ENCODE measurements at places on chromosomes 3 and 15.

- DNase-seq: no peak
These were observed 6.6 kb upstream of the CD47 start for GRCh38 chr3:108097322-108098002.

DNA sequence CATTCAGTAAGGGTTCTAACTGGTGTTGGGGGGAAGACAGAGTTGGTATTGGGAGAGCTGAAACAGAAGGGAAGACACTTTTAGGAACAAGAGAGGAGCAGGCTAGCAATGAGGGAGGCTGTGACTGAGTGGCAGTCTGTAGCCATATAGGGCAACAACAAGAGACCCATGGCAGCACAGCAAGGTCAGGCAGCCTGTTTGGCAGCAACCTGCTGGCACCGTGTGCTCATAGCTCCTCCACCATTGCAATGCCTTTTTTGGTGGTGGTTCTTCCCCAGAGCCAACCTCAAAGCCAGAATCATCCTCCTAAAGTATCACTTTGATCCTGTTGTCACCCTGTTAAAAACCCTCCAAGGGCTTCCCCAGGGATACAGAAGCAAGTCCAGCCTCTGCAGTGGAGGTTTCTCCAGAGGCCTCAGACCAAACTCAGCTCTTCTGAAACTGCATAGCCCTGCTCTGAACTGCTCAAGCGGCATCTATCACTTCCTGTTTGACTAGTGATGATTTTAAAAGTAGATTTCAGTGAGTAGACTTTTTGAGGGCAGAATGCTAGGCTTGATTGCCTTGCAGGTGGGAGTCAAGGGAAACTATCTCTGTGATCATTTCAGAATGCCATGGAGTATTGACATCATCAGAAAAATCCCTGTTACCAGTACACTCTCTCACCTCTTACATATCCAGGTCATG lies 176.9 kb downstream of the STAC start:
- DNase-seq: no peak

DNA sequence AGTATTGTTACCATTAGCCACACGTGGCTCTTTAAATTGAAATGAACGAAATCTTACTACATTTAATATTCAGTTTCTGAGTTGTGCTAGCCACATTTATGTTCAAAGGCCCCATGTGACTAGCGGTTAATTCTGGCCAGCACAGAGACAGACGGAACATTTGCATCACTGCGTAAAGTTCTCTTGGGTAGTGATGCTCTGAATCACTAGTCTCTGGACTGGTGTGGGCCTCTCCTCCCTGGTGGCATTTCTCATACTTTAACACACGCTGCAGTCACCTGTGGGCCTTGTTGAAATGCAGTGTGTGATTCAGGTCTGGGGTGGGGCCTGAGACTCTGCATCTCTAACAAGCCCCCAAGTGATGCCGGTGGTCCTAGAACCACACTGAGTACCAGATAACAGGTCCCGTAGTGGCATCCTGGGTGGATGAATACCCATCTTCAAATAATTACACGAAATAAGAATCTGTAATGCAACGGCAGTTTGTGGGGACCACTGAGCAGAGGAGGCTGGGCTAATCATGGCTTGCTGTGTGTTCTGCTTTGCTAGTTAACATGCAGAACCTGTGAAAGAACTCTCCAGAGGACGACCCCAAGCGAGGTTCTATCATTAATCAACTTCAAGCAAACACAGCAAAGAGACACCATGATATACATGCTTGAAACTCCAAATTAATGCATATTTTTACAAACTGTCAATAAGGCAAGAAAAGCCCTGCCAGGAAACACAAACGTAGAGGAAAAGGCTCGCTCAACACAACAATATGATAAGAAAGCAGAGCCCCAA lies 623.8 kb downstream of the FOXP1 start:
- DNase-seq: no peak

DNA sequence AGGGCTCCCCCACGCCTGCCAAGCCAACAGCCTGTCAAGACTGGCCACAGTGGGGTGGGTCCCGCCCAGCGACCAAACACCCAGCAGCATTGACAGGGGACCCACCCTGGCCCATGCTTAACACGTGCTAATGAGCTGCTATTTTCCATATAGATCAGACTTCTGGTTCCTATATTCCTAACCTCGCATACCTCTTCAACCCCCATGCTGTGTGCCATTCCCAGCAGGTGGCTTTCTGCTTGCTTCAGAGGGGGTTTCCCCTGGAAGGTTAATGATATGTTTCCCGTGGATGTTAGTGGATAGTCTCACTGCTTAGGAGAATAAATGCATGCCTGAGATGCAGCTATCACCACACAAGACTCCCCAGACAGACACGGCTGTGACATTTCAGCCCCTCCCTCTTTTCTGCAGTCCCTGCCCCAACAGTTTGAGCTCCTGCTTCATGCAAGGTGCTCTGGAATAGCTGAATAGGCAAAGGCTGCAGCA lies 37.9 kb upstream of the MGLL start:
- DNase-seq: no peak

DNA sequence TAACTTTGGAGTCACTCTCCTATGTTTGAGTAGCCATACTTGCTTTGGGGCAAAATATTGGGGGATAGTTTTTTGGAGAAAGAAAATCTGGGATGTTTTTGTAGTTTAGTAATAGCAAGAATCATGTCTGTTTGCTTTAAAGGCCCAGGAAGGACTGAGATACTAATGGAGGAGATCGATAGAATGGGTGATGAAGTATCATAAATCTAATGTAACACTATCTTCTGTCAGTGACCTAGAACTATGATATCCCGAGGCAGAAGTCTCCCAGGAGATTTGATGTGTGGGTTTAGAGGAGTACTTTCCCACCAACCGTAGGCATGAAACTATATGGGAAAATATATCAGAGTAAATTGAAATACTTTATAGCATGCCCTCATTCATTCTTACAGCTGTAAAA lies 21.0 kb upstream of the NFKBIZ start:
- peak; percentile 24 for DNase-seq

DNA sequence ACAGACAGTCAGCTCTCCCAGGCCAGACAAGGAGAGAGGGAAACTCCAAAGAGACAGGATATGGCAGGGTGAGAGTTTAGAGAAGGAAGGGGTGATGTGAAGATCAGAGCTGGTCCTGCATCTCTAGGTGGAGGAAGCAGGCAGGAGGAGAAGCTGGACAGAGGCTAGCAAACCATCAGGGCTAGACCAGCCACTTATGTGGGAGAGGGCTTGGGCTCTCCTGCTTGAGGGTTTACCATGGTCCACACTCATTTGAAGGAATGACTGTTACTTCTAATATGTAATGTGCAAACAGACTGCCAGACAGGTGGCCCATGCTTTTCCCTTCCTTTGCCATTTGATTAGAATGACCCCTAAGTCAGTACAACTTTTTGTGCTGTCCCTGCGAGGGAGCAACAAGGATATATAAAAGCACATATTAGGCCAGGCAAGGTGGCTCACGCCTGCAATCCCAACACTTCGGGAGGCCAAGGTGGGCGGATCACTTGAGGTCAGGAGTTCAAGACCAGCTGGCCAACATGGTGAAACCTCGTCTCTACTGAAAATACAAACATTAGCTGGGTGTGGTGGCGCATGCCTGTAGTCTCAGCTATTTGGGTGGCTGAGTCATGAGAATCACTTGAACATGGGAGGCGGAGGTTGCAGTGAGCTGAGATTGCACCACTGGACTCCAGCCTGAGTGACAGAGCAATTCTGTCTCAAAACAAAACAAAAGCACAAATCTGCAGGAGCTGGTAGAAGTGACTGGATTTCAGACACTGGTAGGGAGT lies 41.0 kb upstream of the MANF start:
- no peak for DNase-seq

GRCh38 chr15:25089577-25089976 lies 134.8 kb downstream of the SNRPN start:
- no peak for DNase-seq

DNA sequence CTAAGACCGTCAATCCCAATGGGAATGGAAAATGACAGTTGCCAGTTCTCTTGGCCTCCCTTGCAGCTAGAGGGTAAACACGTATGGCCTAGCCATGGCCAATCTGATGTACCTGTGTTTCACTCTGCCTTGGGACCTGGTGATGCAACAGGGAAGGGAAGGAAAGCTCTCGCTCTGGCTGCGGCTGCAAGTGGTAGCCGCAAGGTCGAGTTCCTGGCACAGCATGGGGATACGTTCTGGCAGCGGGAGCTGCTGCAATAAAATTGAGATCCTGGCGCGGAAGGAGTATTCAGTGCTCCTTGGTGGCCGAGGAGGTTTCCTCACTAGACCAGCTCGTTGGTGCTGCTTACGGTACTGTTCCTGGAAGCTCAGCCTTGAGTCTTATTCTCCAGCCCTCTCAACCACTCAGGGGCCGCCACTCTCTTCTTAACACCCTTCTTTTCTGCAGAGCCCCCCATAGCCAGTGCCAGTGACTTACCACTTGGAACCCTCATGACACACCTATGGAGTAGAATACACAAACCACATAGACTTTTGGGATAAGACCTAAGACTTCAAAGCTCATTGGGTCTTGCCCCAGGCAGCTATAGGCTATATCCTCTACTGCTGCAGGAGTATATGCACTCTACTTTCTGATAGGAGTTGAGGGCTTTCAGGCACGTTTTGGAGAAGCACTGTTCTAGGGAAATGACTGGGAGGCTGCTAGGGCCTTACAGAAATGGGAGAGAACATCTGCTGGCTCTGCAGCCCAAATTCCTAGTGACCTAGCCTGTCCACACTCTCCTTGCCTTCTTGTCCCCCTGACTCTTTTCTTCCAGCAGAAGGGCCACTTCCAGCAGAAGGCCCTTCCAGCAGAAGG lies 2.7 kb downstream of the KY start:
- DNase-seq: no peak

DNA sequence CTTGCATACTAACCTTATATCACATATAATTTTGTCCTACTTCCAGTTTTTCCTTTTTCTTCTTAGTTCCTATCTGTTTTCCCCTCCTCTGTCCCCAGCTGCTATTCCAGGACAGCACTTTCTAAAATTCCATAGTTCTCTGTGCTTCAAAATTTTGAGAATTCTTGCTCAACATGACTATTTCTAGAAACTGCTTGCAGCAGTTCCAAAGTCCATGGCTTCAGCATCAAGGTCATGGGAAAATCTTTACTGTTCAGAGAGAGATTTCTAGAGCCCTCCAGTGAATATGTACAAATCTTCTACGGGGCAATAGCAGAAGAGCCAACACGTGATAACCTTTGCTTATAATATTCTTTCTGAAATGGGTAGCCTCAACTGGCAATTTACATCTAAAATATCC lies 76.1 kb upstream of the PHLDB2 start:
- DNase-seq: no peak

GRCh38 chr15:101324524-101325177 lies 29.6 kb upstream of the SNRPA1 start:
- DNase-seq: no peak

- no peak for DNase-seq
These were observed 175.0 kb upstream of the PFN2 start for GRCh38 chr3:150145659-150146058.

GRCh38 chr3:14793126-14793857 lies 25.5 kb upstream of the FGD5 start:
- peak; percentile 87 for DNase-seq

DNA sequence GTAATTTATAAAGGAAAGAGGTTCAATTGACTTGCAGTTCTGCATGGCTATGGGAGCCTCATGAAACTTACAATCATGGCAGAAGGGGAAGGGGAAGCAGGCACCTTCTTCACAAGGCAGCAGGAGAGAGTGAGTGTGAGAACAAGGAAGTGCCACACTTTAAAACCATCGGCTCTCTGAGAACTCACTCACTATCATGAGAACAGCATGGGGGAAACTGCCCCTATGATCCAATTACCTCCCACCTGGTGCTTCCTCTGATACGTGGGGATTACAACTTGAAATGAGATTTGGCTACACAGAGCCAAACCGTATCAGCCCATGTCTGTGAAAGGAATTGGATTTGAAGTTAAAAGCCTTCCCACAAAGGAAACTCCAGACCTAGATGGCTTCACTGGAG lies 39.1 kb downstream of the TKT start:
- no peak for DNase-seq

GRCh38 chr3:160373655-160374054 lies 25.4 kb downstream of the IFT80 start:
- no peak for DNase-seq

- DNase-seq: no peak
These were observed 9.2 kb downstream of the ALCAM start for GRCh38 chr3:105375750-105376511.

- DNase-seq: peak; percentile 51
These were observed 94.4 kb downstream of the SRGAP3 start for GRCh38 chr3:9155028-9155427.

GRCh38 chr3:25567388-25567787 lies 97.3 kb downstream of the TOP2B start:
- DNase-seq: no peak

DNA sequence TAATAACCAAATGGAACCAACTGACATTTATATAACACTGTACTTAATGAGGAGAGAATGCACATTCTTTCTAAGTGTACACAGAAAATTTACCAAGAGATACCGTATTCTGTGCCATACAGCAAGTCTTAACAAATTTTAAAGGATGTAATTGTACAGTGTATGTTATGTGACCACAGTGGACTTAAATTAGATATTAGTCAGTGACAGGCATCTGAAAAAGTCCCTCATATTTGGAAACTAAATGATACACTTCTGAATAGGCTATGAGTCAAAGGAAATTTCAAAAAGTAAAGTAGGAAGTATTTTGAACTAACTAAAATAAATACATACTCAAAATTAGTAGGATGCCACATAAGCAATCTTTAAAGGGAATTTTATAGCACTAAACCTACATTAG lies 59.6 kb upstream of the P3H2 start:
- no peak for DNase-seq

GRCh38 chr3:117463276-117464115 lies 753.9 kb downstream of the TUSC7 start:
- peak; percentile 12 for DNase-seq

DNA sequence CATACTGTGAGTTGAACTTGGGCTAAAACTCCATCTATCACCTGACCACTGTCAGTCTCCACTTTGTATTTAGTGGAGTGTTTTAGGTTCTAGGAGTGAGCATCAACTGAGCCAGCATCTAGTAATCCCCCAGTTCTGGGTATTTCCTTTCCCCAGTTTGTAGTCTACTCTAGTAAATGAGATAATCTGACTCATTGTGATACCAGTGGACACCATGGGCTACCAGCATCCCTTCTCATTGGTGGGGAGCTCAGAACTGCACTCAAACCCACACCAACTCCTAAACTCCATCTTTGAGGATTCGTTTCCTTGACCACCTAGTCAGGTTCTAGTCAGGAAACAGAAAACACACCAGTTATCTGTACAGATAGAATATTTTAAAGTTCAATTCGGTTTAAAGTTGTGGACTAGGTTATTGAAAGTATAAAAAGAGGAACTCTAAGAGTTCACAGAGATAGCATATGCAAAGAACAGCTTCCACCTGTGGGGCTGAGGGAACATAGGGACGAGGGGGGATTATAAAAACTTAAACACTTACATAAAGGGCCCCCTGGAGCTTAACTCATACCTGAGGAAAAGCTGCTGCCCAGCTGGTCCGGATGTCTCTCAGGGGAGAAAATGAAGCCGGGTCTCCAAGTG lies 36.0 kb downstream of the LEO1 start:
- DNase-seq: no peak

GRCh38 chr3:152518346-152518745 lies 249.6 kb downstream of the MBNL1 start:
- no peak for DNase-seq

All from muscle of leg (tissue), 16 donors.